ENCODE measurements at places on chromosomes 6 and 20.

- no peak for DNase-seq
Measured at GRCh38 chr6:75230484-75231325, 12.9 kb downstream of the COX7A2 start.

GRCh38 chr6:49531774-49532569 lies 18.5 kb upstream of the C6orf141 start:
- no peak for DNase-seq

DNA sequence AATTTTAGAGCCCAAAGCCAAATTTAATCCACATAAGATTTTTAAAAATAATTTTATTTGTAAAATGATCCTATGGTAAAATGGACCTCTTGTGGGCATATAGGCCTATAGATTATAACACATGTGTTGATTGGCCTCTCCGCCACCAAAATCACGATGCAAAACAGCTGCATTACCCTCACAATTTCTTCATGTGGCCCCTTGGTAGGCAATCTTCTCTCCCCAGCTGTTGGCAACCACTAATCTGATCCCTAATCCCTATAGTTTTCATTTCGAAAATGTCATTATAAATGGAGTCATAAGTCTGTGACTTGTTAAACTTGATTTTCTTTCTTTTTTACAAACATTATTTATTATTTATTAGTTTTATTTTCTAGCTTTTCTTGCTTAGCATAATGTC lies 263.9 kb upstream of the SULF2 start:
- no peak for DNase-seq

GRCh38 chr20:63625771-63626423 lies 1.0 kb downstream of the GMEB2 start:
- DNase-seq: no peak

DNA sequence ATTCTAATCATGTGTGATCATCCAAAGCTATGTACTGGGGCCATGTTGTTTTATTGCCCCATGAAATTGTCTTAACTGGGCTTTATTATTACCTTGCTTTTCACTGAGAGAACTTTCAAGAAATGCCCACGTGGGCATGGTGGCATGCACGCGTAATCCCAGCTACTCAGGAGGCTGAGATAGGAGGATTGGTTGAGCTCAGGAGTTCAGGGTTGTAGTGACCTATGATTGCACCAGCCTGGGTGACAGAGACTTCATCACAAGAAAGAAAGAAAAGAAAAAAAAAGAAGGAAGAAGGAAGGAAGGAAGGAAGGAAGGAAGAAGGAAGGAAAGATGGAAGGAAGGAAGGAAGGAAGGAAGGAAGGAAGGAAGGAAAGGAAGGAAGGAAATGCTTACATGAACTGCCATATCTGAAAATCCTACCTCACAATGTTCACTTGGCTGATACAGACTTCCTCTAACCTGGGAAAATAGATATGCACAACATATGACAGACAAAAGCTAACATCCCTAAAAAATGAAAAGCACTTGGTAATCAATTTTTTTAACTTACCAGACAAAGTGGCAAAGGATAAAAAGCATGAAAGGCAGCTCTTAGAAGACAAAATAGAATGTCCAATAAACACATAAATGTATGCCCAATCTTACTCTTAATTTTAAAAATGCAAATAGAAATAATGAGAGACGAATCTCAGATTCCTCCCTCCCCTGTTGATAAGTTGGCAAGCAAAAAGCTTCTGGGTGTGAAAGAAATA lies 25.5 kb upstream of the TMEM244 start:
- no peak for DNase-seq

DNA sequence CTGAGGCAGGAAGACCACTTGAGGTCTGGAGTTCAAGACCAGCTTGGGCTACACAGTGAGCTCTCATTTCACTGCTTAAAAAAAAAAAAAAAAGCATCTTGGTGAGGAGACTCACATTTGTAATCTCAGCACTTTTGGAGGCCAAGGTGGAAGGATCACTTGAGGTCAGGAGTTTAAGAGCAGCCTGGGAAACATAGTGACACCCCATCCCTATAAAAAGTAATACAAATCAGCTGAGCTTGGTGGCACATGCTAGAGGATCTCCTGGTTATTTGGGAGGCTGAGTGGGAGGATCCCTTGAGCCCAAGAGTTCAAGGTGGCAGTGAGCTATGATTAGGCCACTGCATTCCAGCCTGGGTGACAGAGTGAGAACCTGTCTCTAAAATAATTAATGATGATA lies 29.4 kb upstream of the SYNCRIP start:
- DNase-seq: no peak

GRCh38 chr6:123276546-123276980 lies 280.5 kb downstream of the CLVS2 start:
- no peak for DNase-seq

GRCh38 chr6:106913676-106914280 lies 60.8 kb downstream of the CD24 start:
- DNase-seq: no peak

DNA sequence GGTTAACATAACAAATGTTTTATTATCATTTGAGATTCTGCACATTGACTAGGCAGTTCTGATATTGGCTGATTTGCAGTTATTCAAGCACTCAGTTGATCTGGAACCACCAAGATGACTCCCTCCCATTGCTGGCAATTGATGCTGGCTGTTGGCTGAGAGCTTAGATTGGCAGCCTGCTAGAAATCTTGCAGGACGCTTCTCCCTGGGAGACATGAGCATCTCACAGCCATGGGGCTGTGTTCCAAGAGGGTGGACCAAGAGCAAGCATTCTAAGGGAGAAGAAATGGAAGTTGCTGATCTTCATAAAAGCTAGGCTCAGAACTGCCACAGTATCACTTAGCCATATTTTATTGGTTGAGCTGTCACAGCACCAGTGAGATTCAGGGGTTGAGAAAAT lies 233.4 kb upstream of the ID4 start:
- DNase-seq: no peak

GRCh38 chr6:150987855-150988464 lies 122.5 kb downstream of the MTHFD1L start:
- no peak for DNase-seq

DNA sequence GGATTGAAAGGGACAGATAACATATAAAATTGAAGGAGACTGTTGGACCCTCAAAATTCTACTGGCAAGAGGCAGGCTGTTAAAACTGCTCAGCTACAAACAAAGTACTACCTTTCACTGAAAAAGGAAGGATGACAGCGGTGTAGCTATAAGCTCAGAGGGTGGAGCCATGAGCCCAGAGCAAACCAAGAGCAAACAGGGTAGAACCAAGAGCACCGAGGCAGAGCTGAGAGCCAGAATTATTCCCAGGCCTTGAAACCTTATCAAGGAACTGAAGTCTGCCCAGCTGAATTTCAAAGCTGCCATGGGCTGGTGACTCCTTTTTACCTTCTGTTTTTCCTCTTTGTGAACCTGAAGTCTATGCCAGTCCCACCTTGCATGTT lies 74.7 kb upstream of the SLC4A11 start:
- DNase-seq: peak; percentile 13

GRCh38 chr6:17984812-17985670 lies 2.4 kb downstream of the KIF13A start:
- DNase-seq: no peak

- DNase-seq: no peak
Measured at GRCh38 chr6:135423649-135424128, 73.9 kb downstream of the AHI1 start.

GRCh38 chr6:70838907-70839285 lies 118.0 kb downstream of the B3GAT2 start:
- DNase-seq: no peak

DNA sequence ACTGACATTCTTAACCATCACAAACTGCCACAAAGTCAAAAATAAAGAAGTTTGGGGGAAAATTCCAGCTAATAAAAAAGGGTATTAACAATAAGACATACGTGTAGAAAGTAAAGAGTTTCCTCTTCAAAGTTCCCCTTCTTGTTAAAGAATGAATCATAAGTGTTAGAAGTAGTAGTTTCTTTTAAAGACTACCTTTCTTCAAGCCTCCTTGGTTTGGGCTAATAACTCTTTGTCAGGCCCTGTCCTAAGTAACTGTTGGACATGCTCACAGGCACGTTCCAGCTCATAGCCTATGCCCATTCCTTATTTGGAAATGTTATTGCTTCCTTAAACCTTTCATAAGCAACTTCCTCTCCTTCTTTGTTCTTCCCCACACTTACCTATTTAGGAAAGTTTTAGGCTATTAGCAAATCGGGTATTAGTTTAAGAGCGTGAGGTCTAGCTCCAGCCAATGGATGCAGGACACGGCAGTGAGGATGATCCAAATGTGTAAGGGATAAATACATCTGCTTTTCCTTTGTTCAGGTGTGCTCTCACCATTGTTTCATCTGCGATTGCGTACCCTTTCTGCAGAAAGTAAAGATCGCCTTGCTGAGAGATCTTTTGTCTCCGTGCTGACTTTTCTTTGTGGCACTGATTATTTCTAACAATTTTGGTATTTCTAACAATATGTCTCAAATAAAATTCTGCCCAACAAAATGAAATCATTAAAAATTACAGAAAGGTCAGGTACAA lies 64.9 kb downstream of the CHD6 start:
- no peak for DNase-seq

GRCh38 chr6:125858427-125859320 lies 67.9 kb downstream of the NCOA7 start:
- no peak for DNase-seq

DNA sequence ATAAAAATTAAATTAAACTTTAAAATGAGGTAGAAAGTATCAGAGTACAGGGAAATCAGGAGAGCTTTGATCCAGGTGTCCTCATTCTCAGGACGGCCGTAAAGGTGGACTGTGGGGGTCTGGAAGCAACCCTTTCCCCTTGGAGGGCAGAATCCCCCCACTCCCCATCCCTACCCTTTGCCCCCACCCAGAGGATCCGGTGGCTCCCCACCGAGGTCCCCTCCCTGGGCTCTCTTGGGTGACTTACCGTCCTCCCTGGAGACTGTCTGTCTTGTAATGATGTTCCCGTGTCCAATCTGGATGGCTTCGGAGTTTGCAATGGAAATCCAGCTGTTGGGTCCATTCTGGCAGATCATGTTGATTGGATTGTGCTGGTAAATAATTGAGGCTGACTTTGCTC lies 7.3 kb downstream of the ZBP1 start:
- DNase-seq: peak; percentile 24

- DNase-seq: no peak
Measured at GRCh38 chr20:48789185-48789668, 38.6 kb downstream of the PREX1 start.

GRCh38 chr6:56403745-56404144 lies 156.4 kb upstream of the COL21A1 start:
- no peak for DNase-seq

GRCh38 chr20:58635279-58635665 lies 15.8 kb upstream of the STX16 start:
- DNase-seq: no peak

DNA sequence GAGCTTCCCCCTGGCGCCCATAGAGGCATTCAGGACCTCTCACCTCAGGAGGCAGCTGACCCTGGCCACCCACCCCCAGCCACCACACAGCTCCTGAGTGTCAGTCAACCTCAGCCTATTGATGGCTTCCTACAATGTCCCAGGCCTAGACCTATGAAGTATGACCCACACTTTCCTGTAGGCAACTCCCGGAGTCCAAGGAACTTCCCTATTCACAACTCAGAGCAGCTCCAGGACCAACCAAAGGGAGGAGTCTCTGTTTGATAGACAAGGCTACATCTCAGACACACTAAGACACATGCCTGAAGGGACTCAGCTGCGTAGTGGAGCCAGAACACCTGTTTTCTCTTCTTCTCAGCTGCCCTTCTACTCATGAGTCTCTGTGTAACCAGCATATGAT lies 169.1 kb downstream of the MAFB start:
- DNase-seq: no peak

DNA sequence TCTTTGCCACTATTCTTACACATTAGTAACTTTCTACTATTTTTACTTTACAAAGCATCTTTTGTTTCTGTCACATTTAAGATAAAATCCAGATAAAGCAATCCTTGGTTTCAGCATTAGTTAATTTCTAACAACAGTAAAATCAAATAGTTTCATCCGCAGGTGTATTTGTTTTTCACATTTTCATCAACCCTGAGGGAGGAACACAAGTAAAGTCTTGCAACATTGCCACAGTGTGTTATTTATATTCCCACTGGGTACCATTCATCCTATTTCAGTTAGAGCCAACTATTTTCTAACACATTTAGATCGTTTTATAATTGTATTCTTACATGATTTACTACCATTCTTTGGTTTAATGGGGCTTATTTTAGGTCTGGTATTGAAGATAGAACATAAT lies 908.7 kb upstream of the CITED2 start:
- no peak for DNase-seq

DNA sequence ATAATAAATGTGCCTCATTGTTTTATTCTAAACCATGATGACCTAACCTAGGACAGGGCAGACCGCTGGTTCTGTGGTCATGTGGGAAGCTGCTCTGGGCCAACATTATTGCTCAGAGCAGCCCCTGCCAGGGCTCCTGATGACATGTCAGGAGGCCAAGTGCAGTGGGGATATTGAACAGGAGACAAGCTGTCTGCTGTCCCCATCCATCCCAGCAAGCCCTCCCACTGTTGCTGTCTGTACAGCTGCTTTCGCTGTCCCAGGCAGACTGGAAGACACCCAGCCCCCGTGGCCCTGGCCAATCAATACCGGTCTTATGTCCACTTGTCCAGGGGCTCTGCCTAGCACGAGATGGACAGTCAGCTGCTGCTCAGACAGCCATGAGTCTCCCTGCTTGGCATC lies 43.2 kb upstream of the FNDC1 start:
- peak; percentile 75 for DNase-seq

- DNase-seq: no peak
Measured at GRCh38 chr20:48538058-48538825, 289.6 kb downstream of the PREX1 start.

GRCh38 chr6:81793821-81794475 lies 41.5 kb upstream of the TENT5A start:
- no peak for DNase-seq

DNA sequence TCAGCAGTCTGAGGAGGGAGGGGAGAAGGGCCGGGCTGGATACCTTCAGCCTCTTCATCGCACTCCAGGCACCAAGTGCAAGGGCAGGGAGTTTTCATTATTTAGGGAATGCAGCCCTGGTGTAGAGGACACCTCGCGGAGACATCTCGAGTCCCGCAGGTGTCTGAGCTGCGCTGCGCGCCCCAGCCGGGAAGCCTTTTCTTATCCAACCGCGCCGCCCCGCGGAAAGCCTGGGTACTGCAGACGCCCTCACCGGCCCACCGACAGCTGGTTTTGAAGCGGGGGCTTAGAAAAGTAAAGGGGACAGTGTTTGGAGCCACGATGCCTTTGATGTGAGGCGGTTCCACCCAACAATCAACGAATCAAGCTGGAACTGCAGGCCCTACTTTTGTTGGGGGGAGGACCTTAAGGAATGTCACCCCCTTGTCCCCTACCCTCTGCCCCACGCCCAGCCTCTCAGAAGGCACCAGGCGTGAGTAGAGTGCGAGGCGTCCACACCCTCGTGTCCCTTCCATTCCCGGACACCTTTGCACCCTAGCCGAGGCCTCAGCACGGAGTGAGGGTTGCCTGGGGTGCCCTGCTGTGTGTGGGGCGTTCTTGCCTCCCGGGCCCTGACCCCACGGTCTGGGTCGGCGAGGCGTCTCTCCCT lies 8.6 kb downstream of the NKX2-2 start:
- DNase-seq: peak; percentile 76

GRCh38 chr20:7459083-7459482 lies 481.2 kb downstream of the HAO1 start:
- no peak for DNase-seq

GRCh38 chr6:128208851-128209580 lies 308.2 kb upstream of the THEMIS start:
- no peak for DNase-seq
